Activated naive CD8-positive, alpha-beta T cell treated with anti-CD3 and anti-CD28 coated beads for 36 hours (primary cell): ENCODE measurements at places on chromosomes 7 and 10. TPM values are rescaled to one million over a fixed set of nuclear protein-coding genes. Genes with fewer than 3 reads are reported as not detected.

TMEM60 gene
- 9.2 TPM for total RNA-seq

ADAM12 gene
- 0.08 TPM for total RNA-seq

DNA sequence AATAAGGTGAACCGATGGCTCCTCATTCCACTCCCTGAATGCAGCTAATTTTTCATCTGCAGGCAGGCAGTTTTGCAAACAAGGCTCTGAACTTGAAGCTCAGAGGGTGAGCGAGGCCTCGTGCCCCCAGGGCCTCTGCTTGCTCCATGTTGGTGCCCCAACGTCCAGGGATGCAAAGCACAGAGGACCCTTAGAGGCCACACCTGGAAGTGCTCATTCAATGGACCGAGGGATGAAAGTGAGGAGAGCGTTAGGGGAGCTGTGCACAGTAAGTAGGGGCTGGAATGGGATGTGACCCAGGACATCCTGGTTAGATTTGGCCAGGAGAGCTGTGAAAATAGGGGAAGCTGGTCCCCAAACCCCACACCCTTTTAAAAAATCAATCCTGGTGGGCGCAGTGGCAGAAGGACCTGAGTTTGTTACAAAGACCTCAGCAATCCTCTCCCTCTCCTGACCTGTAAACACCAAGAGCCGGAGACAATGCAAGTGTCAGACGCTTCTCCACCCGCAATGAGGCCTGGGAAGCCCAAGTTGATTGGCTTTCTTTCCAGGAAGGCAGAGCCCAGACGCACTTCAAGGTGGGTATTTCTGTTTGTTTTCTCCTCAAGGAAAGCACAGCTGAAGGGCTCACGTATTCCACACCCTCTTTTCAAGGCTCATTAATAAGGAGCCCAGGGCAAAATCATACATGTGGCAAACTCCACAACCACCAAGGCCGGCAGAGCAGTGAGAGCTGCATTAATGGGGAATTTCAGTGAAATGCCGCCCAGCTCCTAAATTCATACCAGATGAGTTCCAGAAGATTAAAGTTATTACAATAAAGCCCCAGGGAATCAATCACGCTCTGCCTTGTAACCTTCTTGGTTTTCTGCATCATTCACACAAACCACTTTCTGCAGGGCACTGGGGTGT is 14.1 kb upstream of the CXCL12 start:
- DNase-seq, result no peak

- no peak for DNase-seq
Measured at GRCh38 chr7:45161138-45161537, 3.5 kb downstream of the RAMP3 start.

GRCh38 chr10:86105640-86106039 is 261.0 kb downstream of the GRID1 start:
- DNase-seq, result no peak

DNA sequence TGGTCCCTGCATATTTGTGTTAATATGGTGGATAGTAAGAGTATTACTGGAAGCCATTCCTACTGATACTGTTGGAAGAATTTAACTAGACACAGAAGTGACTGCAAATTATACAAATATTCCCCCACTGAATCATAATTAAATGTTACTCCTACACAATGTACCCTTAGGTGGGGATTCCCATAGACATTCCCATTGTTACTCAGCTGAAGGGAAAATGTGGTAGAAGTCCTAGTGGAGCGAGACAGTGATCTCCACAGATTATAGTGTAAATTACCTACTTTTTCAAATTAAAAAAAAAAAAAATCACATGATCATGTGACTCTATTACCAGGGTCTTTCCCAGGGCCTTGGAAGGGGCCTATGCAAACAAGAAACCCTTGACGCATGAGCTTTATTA is 611.8 kb downstream of the LRMDA start:
- no peak for DNase-seq

GRCh38 chr7:143960813-143961610 is 6.4 kb downstream of the OR2F1 start:
- no peak for DNase-seq

- peak; percentile 77 for DNase-seq
Measured at GRCh38 chr10:6062101-6062771, at the start of gene IL2RA. TSS of gene IL2RA (minus strand) at chr10:6062367. CDS start at chr10:6062151, 216 bp downstream.
